ENCODE measurements at places on chromosomes 1 and 21.

GRCh38 chr1:94202241-94202640, 35.1 kb downstream of the ARHGAP29 start:
- no peak for DNase-seq

DNA sequence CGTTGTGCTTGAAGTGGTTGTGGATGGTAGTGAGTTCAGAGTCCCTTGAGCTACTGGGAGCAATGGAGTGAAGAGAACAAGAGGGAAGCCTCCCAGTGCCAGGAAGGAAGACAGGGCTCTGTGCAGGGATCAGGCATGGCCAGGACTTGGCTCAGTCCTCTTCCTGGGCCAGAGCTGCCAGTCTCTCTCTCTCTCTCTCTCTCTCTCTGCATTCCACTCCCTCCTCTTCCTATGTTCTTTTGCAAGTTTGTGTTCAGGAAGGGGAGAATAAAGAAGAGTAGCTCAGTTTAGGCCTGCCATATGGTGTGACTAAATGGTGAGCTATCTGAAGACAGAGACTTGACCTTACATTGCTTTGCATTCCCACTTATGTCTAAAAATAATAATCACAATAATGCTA, 20.5 kb upstream of the RPTN start:
- DNase-seq = no peak

DNA sequence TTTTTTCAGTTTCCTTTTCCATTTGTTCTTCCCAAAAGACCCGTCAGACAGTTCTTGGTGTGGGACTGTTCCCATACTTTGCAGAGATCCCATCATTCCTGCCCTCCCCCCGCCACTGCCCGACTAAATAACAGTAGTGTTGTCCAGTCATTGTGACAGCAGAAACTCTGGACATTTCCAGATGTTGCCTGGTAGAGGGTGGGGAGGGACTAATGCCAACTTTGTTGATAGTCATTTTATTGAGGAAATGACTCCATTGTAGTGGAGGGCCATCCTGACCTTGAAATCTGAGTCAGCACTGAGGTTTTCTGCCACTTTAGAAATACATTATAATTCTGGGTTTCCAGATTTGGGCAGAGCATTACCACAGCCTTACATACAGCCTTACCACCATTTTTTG, 85.4 kb downstream of the CEP350 start:
- DNase-seq = peak; percentile 17

DNA sequence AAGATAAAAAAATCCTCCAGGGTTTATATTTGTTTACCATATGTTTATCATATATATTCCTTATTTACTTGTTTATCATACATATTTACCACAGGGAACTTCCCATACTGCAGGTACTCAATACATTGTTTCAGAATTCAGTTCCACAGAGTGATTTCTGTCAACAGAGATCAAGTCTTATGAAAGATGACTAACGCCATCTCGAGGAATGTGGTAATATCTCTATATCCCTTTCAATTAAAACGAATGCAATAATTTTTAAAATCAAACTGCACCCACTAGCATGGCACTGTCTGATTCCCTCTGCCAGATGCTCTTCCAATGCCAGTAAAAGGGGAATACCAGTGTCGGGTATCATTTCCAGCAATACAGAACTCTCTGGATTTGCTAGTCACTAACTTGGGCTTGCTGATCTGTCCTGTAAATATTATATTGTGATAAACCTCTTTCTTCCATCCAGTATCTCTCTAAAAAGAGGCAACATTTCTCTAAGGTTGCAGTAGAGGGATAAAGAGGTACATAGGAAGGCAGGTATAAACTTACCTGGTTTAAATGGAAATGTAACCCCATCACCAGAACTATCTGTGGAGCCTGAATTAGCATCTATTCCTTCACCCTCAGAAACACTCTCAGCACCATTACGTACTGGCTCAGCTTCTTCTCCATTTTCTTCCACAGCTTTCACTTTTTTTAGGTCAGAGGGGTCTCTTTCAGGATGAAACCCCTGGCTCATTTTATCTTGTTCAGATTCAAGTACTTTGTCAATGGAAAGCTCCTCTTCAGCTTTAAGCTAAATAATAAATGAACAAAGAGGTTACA, 112.3 kb upstream of the HP1BP3 start:
- DNase-seq = no peak

GRCh38 chr1:233465745-233466343, 138.3 kb downstream of the MAP3K21 start:
- no peak for DNase-seq

DNA sequence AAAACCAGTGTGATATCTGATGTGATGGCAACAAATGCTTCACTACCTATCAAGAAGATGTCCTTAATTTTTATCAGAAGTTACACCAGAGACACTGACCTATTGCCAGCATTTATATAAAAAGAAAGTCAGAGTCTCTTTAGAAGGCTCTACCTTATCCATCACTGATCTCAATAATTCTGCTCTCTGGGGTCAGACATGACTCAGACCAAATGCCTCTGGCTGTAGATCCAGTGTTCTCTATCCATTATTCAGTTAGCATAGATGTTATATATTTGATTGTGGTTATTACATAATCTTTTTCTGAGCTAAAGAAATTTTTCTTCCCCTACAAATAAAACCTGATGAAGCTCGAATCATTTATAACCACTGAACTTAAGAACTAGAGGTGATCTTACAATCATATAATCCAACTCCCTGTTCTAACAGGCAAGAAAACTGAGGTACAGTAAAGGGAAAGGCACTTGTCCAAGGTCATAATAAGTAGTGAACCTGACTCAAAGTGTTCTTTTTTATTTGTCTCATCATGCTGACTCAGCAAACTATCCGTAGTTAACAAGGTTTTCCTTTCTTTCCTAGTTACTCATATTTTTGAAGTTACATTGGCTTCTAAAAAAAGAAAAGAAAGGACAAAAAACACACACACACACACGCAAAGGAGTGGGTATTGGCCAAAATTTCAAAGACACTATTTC, 43.6 kb upstream of the ESRRG start:
- DNase-seq = peak; percentile 14

DNA sequence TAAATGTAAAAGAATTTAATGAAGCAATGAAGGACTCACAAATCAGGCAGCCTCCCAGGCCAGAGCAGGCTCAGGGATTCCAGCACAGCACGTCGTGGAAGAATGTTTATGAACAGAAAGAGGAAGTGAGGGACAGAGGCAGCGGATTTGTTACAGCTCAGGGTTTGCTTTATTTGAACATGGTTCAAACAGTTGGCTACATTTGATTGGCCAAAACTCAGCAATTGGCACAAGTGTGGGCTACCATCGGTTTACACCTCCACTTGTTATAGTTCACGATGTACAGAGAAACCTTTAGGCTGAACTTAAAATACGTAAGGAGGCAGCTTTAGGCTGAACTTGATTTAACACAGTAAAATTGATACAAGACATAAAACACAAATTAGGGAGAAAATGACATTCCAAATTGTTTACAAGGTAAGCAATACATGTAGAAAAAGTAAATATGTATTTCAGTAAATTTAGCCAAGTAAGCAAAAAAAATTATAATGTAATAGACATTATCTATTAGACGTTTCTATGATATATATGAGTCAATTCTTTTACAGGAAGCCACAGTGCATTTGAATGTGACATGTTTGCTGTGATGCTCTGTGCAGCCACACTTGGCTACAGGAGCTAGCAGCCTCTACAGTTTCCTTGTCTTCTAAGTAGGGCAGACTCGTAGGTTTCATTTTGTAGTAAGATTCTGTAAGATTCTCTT, 126.5 kb downstream of the ADSS2 start:
- DNase-seq = no peak

- DNase-seq = no peak
Measured at GRCh38 chr1:201349092-201349491, 28.4 kb downstream of the TNNT2 start.

DNA sequence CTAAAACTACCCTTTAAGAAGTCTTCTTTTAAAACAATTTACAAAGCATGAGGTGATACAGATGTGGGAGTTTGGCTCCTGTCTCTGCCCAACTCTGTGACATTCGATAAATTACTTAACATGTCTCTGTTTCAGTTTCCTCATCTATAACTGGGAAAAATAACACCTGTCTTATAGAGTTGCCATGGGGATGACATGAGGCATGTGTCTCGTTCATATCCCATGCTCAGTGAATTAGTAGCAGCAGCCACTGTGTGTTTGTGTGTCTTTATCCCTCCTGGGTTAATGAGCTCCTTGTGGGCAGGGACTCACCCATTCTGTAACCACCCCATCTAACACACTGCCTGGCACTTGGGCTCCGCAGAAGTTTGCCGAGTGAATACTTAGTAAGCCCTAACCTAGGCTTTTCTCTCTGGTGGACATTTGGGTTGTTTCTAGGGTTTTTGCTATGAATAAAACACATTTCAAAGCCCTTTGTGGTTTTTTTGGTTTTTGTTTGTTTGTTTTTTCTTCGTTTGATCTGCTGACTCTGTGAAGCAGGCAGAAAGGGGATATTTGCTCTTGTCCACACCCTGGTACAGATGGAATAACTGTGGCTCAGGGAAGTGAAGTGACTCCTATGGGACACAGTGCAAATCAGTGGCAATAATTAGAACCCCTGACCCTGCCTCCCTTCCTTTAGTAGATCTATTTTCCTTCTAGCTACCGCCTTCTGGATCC, 797 bp upstream of the KCNJ9 start:
- no peak for DNase-seq

DNA sequence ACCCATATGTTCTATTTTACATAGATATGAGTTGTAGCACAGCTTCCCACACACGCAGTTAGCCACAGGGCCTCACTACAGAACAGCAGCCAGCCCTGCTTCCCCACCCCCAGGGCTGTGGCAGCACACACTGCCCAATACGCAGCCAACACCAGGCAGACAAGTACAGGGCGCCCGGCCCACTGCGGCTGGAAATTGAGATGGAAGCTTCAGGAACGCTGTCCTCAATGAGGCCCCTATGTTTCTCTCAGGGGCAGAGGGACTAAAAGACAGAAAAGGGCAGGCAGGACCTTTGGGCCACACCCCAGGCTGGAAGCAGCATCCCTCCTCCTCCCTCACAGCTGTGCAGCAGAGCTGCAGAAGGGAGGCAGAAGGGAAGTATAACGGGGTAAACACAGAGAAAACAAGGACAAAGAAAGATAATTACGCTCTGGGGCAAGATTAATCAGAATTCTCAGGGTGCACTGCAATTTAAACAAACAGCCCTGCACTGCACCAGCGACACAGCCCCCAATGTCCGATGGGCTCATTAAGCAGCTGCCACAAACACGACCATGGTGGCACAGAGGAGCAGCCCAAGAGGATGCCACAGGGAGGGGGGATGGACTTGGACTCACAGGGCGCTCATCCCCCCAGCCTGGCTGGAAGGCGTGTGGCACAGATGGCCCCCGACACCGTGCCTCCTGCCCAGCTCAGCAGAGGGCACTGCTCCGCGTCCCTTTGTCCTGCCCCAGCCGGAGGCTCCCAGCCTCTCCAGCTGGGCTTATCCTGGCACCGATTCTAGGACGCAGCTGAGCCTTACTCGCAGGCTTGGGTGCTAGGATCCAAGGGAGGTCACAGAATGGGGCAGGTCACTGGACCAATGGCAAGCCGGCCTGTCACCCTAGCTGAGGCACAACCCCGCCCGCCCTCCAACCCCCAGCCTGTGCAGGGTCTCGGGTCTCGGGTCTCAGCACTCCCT, 14.2 kb downstream of the WDR4 start:
- DNase-seq = no peak

DNA sequence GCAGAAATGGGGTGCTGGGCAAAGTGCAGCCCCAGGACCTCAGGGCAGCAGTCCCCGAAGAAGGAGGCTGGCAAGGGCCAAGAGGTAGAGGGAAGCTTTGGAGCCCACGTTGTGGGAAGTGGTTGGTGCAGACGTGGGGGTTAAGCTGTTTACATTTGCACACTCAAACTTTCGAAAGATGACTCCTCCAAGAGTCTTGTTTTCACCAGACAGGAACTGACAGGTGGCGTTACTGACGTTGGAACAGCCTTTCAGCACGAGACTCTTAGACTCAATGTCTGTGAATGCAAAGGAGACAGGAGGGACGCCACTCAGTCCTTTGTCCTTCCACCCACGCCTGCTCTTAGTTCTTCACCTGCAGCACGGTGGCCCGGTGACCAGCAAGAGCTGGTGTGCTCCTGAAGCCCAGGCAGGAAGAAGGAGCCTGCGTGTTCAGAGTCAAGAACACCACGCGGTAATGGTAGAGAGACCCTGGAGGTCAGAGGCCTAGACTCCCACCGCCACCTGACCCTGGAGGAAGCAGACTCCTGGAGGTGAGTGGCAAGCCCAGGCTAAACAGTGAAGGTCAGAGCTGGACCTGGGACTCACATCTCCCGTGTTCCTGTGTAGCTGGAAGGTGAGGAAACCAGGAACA, 15.9 kb downstream of the LYPD8 start:
- no peak for DNase-seq

DNA sequence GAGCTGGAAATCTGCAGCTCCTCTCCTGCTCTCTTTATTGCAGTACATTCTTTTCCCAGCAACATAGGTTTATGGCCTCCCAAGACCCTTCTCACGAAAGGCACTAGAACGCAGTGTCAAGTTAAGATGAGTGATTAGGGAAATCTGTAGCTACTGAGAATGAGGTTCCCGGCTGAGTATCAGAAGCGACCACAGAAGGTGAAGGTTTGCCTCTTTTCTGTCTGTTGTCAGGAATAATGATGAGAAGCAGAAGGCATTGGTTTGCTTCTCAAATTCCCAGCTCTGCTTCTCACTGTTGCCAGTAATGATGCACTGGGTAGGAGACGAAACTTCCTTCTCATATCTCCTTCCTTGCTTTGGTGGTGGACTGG, 128.4 kb downstream of the NTMT2 start:
- no peak for DNase-seq
